ENCODE measurements at places on chromosomes 16 and 17.

- no peak for DNase-seq
Measured at GRCh38 chr17:245611-246010, 64.2 kb upstream of the DOC2B start.

DNA sequence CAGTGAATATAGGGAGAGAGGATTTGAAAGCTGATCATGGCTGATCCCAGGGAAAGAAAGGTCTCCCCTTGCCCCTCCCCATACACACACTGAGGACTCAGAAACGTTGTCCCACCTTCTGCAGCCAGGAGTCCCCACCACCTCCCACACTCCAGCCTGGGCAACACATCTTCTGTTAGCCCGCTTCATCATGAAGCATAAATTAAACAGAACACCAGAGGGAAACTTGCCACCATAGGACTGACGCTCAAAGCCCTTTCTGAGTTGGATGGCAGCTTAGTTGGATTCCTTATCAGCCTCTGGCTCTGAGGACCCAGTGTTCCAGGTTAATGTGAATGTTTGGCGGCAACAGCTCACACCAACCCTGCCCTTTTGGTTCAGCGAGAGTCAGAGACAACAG, 33.9 kb downstream of the ARHGAP27 start:
- no peak for DNase-seq

GRCh38 chr17:16997514-16998429, 25.9 kb upstream of the TNFRSF13B start:
- DNase-seq = no peak

GRCh38 chr17:74855323-74855722, 4.4 kb downstream of the GRIN2C start:
- no peak for DNase-seq

- DNase-seq = no peak
Measured at GRCh38 chr17:44967026-44967906, 837 bp downstream of the C1QL1 start.

DNA sequence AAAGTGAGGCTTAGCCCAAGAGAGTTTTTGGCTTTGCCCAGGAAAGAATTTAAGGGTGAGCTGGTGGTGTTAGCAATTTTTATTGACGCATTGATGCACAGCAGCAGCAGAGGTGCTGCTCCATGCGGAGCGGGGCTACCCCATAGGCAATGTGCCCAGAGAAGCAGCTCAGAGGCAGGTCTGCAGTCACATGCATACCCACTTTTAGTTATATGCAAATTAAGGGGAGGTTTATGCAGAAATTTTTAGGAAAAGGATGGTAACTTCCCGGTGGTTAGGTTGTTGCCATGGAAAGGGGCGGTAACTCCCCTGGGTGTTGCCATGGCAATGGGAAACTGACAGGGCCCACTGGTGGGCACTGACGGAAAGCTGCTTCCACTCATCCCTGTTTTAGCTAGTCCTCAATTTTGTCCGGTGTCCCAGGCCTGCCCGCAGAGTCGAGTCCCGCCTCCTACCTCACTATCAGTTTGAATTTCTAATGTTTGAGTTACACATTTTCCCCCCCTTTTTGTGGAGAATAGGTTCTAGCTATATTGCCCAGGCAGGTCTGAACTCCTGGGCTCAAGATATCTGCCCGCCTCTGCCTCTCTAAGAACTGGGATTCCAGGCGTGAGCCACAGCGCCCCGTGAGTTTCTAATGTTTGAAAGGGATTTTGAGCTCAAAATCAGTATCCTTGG, 10.4 kb upstream of the GJD3 start:
- no peak for DNase-seq

DNA sequence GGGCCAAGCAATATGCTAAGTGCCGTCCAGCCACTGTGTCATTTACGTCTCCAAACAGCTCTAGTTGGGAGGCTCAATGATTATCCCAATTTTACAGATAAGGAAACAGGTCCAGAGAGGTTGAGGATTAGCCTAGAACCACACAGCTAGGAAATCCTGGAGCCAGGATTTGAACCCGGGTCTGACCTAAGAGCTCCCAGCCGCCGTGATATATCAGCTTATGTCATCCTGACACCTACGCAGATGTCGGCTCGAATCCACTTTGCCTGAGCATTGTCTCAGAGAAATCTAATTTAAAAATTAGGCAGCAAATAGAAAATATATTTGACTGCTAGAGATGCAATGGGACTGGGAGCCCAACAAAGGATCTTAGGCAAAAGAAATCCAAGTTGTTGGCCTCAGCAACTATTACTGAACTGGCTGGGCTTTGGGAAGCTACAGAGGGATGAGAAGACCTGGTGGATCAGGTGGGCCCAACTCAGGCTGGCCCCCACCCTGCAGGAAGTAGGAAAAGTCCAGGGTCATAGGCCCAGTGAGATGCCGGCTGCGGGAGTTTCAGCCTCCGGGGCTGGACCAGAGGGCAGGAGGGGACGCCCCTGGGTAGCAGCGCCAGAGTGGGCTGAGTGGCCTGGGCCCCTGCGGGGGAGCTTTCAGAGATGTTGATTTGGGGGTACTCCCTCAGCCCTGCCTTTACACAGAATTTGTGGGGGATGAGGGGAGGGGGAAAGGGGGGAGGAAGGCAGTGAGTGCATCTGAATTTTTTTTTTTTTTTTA, 35.1 kb upstream of the IL21R start:
- no peak for DNase-seq

GRCh38 chr17:44793885-44794842, 35.4 kb downstream of the ADAM11 start:
- DNase-seq = no peak

- DNase-seq = no peak
Measured at GRCh38 chr16:72458035-72458434, 286.1 kb upstream of the PMFBP1 start.

GRCh38 chr17:41498276-41498675, 7.1 kb downstream of the KRT13 start:
- no peak for DNase-seq

GRCh38 chr17:47213540-47213939, 4.4 kb downstream of the MYL4 start:
- no peak for DNase-seq

- no peak for DNase-seq
Measured at GRCh38 chr16:79402356-79402755, 198.2 kb downstream of the MAF start.

- DNase-seq = no peak
Measured at GRCh38 chr16:68605746-68606145, 39.4 kb upstream of the CDH3 start.

DNA sequence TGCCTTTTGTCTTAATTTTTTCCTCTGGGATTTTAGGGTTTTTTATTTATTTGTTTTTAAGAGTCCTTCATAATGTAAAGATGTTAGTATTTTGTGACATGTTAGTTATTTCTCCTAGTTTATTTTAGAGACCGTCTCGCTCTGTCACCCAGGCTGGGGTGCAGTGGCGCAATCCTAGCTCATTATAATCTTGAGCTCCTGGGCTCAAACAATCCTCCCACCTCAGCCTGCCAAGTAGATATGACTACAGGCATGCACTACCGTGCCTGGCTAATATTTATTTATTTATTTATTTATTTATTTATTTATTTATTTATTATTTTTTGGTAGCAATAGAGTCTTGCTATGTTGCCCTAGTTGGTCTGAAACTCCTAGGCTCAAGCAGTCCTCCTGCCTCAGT, 37.4 kb upstream of the ARHGAP17 start:
- no peak for DNase-seq

GRCh38 chr17:13297183-13297582, 279.4 kb upstream of the ELAC2 start:
- peak; percentile 76 for DNase-seq

DNA sequence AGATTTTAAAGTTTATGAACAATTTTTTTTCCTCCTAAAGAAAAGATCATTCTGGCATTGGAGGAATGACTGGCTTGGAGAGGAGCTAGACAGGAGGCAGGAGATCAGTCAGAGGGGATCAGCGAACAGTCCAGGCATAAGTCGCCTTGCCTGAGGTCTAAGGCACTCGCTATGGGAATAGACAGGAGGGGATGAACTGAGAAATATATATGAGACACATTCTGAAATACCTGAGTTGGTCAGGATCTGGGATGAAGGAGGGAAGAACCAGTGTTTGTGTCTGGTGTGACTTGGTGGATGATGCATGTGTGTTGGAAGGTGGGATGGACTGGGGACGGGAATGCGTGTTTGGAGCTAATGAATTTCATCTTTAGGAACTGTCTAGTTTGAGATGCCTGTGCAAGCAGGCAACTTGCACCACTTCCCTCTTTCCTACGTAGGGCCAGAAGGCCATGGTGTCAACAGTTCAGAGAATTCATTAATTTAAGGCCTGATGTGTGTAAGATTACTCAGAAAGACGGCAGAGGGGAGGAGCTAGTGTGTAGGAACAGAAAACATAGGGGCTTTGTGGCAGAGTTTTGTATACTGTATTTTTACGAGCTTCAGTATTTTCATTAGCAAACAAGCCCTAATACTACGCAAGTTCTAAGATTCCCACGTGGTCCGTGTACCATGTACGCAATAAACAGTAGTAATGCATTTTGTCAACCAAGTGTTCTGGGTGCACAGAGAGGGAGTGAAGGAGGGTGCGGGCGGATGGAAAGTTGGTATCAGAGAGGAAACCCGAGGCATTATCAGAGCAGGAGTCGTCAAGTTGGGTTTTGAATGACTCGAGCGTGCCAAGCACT, 825 bp downstream of the HEATR6 start:
- DNase-seq = no peak

DNA sequence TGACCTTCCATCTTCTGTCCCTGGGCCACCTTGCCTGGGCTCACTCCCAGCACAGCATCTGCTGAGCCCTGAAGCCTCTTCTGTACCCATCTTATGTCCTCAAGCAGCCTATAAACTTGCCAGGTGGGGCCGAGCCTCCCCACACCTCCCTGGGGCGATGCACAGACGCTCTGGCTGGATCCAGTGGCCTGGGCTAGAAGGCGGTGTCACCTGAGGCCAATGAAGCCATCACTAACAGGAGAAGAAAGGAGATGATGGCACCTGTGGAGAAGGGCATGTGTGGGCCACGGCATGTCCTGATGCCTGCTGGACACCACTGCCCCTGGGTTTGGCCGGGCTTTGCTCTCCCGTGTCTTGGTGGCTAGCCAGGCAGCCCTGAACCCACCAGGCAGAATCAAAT, 45.5 kb downstream of the PEMT start:
- no peak for DNase-seq

GRCh38 chr17:65667656-65668055, 106.2 kb upstream of the AXIN2 start:
- no peak for DNase-seq

DNA sequence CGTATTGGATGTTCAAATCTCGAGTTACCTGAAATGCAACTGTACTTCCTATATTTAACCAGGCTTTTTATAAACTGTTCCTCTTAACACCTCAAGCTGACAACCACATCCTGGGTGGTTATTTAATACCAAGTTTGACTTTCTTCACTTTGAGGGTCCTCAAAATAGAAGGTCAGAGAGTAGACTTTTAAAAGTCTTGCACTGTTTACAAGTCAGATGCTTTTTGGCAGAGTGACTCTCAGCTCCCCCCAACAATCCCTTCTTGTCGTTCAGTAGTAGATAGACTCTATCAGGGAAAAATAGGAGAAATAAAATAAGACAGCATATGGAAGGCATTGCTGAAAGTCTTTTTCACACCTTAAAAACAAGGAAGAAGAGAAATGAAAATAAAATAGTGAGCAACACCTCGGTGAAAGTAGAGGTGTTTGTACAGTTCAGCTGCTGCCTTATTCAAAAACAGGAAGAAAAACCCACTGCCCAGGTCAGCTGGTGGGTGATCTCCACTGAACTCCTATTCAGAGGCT, 650.4 kb downstream of the WWOX start:
- DNase-seq = no peak

GRCh38 chr16:77480681-77481315, 46.0 kb upstream of the ADAMTS18 start:
- DNase-seq = no peak

DNA sequence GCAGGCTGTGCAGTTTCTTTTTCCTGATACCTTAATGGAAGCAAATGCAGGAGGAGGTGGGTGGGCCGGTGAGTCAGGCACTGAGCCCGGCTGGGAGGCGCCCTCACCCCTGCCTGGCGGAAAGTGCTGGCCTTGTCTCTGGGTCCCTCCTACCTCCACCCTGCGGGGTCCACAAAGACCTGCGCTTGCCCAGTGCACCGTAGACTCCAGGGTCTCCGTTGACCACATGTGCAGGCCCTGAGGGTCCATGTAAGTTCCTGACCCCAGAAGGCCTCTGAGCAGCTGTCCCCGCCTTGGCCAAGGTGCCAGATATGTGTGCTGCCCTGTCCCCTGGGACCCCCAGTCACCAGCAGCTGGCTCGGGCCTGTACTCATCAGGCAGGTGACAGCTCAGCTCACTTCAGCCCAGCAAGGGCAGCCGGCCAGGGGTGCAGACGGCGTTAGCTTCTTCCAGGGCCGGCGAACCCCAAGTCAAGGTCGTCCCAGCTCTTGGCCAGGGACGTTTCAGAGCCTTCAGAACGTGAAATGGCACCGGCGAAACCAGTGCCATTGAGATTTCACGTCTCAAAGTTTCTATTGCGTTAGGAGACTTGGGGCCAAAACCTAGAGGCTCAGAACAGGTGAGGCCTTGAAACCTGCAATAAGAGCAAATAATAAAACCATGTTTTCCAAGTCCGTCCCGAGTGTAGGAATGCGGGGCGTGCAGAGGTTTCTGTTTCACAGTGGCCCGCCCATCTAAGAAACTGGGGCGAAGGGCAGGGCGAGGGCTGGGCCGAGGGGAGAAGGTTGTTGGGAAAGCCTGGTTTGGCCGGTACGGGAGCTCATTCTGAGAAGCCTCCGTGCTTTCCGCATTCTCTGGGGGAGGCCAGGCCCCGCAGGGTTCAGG, 12.1 kb downstream of the METRNL start:
- DNase-seq = no peak

DNA sequence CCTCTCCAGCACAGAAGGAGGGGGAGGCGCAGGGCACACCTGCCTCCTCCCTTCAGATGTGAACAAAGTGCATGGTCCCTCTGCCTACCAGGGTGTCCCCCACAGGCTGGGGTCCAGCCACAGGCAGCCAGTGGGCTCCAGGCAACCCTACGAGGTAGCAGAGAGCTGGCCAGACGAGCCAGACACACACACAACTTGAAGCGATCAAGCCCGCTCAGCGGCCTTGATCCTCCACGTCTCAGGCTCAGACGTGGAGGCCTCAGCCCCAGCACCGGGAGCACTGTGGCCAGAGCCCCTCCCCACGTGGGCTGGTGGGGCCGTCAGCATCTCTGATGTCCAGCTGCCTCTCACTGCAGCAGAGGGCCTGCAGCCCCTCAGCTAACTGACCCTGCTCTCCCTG, 8.5 kb downstream of the MCRIP1 start:
- no peak for DNase-seq

- DNase-seq = no peak
Measured at GRCh38 chr16:24359490-24359889, 103.4 kb downstream of the CACNG3 start.

GRCh38 chr16:68384288-68385161, 63.8 kb downstream of the SMPD3 start:
- no peak for DNase-seq

GRCh38 chr16:54602666-54603065, 316.1 kb upstream of the IRX3 start:
- no peak for DNase-seq

DNA sequence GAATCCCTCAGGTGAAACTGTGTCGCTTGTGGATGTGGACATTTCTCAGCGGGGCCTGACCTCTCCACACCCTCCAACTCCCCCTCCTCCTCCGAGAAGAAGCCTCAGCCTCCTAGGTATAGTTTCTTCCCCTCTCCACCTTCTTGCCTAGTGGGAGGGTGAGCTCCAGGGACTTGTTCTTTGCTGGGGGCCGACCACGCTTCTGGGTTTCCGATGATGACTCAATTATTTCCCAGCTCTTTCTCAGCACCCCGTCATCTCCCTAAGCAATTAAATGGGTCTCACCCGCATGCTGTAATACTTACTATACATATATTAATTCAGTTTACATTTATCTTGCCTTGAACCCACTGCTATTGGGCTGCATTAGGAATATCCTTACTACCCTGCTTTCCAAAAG, 13.1 kb downstream of the SOCS7 start:
- DNase-seq = no peak

- no peak for DNase-seq
Measured at GRCh38 chr17:53101706-53102105, 721.0 kb upstream of the KIF2B start.
